ENCODE measurements at places on chromosomes 1 and 21. TPM values are rescaled to one million over a fixed set of nuclear protein-coding genes. Genes with fewer than 3 reads are reported as not detected.

DNA sequence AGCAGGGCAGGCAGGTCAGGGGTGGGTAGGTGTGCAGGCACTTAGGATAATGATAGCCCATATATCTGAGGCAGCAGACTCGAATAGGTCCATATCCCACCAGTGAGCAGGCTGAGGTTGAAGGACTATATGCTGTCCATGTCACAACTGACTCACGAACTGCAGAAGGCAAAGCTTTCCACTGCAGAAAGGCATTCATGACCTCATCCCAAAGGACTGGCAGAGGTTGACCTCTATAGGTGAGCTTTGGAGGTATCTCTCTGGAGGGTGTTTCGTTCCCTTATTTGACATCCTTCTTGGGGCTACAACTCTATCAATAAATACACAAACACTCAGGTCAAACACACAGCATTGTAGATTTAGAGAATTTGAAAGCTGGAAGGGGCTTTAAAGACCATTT lies 42.8 kb upstream of the MARK1 start:
- no peak for DNase-seq

Gene DNAJC28
- 1.3 TPM for total RNA-seq

GRCh38 chr1:118985640-118986554 lies 2.2 kb downstream of the TBX15 start:
- DNase-seq: no peak

GRCh38 chr1:245938046-245938435 lies 569.0 kb downstream of the SMYD3 start:
- DNase-seq: no peak

GRCh38 chr1:71228241-71228640 lies 147.4 kb upstream of the ZRANB2 start:
- DNase-seq: no peak

DNA sequence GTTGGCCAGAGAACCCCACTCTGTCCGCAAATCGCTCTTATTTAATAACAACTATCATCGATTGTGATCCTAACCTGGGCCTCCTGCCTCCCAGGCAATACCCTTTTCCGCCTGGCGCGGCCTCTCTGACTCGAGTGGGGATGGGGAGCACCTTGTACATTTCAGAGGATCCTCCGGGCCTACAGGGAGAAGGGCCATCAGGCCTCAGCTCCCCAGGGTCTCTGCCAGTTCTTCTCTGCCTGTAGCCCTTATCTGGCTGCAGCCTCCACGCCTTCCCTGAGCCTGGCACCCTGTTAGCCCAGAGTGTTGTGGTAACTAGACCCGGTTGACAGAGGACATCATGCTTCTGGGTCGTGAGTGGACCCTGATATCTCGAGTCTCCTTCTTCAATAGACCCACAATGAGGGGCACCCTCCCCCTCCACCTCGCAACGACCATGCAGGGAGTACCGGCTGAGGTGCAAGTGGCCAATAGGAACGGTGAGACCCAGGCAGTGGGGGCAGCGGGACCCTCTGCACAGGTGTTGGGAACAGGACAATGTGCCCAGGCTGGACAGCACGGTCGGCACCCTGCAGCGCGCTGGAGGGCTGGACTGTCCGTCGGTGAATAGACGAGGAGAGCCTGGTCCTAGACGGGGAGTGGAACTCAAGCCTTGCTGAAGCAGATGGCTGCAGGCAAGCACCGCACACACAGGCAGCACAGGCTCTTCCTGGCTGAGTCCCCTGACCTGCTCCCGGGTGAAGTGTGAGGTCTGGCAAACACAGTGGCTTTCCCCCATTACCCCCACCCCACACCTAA lies 7.1 kb upstream of the CRYBG2 start:
- no peak for DNase-seq

- DNase-seq: no peak
Observed at GRCh38 chr21:28624626-28625025, 368.1 kb downstream of the LTN1 start.

Gene PRDX1
- total RNA-seq: 329 TPM

Gene OR2T11
- total RNA-seq: not detected

- DNase-seq: no peak
Observed at GRCh38 chr1:238141353-238141752, 250.6 kb upstream of the ZP4 start.

- no peak for DNase-seq
Observed at GRCh38 chr1:202146993-202147392, 2.5 kb upstream of the ARL8A start.

GRCh38 chr1:11855430-11855829 lies 3.3 kb downstream of the NPPB start:
- DNase-seq: no peak

DNA sequence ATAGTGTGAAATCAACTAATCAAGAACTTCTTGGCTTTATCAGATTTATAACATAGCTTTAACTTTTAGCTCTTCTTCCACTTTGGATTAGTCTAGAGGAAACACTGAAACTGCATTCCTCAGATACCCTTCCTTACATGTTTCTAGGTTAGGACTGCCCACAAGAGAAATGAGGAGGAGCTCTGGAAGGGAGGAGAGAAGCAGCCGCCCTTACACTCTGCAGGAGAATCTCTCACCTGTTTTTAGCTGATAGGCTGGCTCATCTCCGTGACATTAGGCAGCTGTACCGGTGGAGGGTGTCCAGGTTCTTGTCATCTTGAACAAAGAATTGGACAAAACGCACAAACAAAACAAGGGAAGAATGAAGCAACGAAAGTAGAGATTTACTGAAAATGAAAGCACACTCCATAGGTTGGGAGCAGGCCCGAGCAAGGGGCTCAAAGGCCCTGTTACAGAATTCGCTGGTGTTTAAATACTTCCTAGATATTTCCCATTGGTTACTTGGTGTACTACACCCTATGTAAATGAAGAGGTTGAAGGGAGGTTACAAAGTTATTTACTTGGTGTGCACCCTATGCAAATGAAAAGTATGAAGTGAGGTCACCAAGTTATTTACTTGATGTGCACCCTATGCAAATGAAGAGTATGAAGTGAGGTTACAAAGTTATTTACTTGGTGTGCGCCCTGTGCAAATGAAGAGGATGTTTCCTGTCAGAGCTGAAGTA lies 524.9 kb upstream of the CHRM3 start:
- DNase-seq: no peak

DNA sequence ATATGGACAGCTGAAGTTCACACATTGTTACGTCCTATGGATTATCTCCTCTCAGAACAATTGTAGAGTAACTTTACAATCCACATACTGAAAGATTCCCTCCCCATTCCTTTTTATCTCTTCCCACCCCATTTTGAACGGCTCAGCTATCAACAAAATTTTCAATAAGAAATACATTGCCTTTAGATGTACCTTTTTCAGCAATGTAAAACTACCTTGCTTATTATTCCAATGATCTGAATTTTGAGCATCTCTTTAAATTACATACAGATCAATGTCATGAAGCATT lies 503.7 kb downstream of the SMYD3 start:
- DNase-seq: no peak

DNA sequence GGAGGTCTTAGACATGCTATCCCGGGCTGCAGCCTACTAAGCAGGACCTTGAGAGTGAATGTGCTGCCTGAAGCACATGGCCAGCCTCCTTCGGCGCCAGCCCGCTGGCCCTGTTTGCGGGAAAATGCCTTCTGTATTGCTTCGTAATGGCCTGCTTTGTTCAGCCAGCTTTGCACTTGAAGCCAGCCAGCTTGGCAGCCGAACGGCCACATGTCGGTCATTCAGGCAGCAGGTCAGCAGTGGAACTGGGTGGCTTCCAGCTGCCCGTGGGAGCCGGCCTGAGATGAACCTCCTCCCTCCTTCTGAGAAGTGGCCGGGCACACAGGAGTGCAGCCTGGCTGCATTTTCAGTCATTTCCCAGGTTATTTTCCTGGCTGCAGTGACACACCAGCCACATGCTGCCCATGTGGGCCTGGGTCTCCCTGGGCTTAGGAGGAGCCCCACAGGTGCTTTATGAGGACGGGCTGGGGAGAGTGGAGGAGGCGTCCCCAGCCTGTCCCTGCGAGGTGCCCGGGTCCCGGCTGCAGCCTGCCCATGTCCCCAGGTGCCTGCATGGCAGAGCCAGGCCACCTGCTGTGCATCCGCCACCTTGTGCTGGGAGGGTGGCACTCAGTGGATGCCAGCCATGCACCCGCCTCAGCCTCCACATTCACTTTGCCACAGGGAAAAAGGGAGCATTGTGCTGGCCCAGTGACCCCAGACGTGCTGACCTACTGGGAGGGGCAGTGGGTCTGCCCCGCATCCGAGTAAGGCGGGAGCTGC lies 103.5 kb downstream of the SIK1 start:
- DNase-seq: no peak

- DNase-seq: no peak
Observed at GRCh38 chr1:233326319-233326718, 1.2 kb upstream of the MAP3K21 start.

DNA sequence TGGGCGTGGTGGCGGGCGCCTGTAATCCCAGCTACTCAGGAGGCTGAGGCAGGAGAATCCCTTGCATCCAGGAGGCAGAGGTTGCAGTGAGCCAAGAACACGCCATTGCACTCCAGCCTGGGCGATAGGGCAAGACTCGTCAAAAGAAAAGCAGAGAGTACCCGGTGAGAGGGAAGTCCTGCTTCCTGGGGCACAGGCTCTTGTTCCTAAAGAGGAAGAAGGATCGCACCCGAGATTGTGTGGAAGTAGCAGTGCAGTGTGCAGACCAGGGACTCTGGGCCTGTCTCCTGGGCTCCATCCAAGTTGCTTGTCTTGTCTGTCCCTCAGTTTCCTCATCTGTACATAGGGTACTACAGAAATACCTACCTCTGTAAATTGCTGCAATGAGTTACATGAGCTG lies 29.6 kb downstream of the NBPF3 start:
- DNase-seq: no peak

GRCh38 chr21:39033878-39034589 lies 149.2 kb downstream of the PSMG1 start:
- DNase-seq: no peak

DNA sequence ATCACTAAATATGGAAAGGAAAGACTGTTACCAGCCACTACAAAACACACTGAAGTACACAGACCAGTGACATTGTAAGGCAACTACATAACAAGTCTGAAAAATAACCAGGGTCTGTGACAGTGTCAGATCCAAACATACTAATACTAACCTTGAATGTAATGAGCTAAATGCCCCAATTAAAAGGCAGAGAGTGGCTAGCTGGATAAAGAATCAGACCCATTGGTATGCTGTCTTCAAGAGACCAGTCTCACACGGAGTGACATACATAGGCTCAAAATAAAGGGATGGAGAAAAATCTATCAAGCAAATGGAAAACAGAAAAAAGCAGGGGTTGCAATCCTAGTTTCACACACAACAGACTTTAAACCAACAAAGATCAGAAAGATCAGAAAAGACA lies 100.1 kb downstream of the MAGI3 start:
- DNase-seq: no peak

GRCh38 chr1:15617173-15618076 lies at the start of gene DDI2:
DDI2 (plus strand) TSS chr1:15617458; CDS start chr1:15617671, 213 bp downstream.
- peak; percentile 99 for DNase-seq

Gene TMEM61
- total RNA-seq: 11.0 TPM

GRCh38 chr1:178241057-178241456 lies 147.2 kb downstream of the RASAL2 start:
- no peak for DNase-seq

- DNase-seq: no peak
Observed at GRCh38 chr1:118846443-118846842, 141.7 kb downstream of the TBX15 start.

Gene TRIM45
- total RNA-seq: 3.9 TPM

Gene CRB1
- 0.28 TPM for total RNA-seq

DNA sequence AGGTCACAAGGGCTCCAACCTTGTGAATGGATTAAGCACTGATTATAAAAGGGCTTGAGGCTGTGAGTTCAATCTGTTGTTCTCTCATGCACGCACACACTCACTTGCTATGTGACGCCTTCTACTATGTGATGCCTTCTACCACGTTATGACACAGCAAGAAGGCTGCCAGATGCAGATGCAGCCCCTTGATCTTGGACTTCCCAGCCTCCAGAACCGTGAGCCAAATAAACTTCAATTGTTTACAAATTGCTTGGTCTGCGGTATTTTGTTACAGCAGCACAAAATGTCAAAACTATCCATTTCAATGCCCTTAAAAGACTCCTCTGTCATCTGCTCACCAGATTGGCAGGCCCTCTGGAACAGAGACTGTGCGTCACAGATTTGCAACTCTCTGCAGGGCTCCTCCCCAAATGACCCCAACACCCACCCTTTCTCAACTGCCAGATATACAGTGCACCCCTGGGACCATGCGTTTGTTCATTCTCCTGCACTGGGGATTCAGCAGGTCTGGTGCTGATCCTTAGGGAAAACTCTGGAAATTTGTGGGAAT lies 47.8 kb upstream of the KANK4 start:
- DNase-seq: no peak

- no peak for DNase-seq
Observed at GRCh38 chr1:84841971-84842370, 51.0 kb downstream of the LPAR3 start.

DNA sequence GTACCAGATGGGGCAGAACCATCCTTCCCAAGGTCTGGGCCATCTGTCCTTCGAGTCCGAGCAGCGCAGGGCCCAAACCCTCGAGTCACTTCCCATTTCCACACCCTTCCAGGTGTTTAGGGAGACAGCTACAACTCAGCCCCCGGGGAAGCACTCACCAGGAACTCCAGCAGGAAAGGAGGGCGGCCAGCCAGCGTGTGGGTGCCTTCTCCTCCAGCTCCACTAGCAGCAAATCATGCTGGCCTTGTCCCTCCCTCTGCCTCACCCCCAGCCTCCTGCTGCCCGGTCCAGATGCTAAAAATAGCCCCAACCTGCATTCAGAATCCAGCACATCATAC lies 56.1 kb downstream of the RIPK4 start:
- no peak for DNase-seq

DNA sequence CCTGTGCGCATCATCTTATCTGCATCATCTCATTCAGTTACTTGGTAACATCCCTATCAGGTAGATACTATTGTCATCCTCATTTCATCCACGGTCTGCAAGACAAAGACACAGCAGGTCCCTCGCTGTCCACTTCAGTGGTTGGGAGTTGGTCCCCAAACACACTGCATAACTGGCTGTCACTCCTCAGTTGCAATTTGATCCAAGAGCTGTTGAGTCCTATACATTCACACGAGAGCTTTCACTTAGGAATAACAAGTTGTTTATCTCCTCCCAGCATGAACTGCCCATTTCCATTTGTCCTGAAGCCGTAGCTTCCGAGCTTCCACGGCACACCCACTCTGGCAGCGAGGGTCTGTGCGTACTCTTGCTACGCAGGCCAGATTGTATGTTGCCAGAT lies 472.0 kb downstream of the CAMTA1 start:
- no peak for DNase-seq

GRCh38 chr1:246761396-246761795 lies 37.2 kb downstream of the SCCPDH start:
- no peak for DNase-seq

GRCh38 chr1:227558732-227559262 lies 4.6 kb upstream of the ZNF678 start:
- DNase-seq: no peak

GRCh38 chr1:181344091-181344490 lies 139.2 kb upstream of the CACNA1E start:
- DNase-seq: no peak

DNA sequence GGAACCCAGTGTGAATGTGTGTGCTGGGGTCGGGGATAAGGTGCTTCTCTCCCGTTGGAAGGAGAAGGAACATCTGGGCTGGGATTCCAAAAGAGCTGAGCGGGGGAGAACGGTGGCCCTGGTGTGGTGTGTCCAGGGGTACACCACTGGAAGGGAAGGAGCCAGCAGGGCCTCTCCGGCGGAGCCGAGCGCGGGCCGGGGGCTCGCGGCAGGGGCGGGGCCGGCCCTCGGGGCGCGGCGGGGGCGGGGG lies 231 bp upstream of the RPS6KA1 start:
- no peak for DNase-seq
